ENCODE measurements at places on chromosomes 7 and 10.
A peak's percentile ranks its signal among the peaks of the same experiment; 100 is the strongest.

DNA sequence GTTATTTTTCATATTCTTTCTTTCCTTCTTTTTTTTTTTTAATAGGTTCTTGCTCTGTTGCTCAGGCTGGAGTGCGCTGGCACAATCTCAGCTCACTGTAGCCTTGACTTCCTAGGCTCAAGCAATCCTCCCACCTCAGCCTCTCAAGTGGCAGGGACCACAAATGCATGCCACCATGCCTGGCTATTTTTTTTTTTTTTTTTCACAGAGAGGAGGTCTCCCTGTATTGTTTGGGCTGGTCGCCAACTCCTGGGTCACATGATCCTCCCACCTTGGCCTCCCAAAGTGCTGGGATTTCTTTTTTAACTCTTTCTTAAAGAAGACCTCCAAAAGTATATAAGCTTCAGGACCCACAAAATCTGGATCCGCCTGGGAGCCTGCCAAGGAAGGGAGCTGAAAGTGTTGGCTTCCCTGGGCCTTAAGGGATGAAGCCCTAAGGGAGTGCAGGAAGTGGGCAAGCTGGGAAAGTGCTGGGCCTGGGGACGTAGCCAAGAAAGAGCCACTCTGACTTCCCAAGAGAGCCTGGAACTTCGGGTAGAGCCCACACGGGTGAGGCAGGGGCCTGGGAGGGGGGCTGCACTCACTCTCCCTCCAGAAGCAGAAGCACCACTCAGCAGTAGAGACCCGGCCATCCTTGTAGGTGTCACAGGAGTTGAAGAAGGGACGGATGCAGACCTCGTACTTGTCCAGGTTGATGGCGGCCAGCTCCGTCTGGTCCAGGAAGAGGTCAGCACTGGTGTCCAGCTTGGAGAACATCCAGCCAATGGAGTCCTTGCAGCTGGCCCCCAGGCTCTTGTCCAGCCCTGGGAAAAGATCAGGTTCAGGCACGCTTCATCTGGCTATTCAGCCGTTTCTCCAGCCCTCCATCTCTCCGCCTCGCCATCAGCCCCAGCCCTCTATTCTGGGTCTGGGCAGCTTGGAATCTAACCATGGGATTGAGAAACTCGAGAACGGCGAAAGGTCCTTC, 21.8 kb downstream of the SPOCK2 start:
- no peak for DNase-seq

GRCh38 chr7:25770235-25770634, 381.8 kb upstream of the NFE2L3 start:
- no peak for DNase-seq

GRCh38 chr7:128356546-128357216, 4.8 kb downstream of the PRRT4 start:
- no peak for DNase-seq

DNA sequence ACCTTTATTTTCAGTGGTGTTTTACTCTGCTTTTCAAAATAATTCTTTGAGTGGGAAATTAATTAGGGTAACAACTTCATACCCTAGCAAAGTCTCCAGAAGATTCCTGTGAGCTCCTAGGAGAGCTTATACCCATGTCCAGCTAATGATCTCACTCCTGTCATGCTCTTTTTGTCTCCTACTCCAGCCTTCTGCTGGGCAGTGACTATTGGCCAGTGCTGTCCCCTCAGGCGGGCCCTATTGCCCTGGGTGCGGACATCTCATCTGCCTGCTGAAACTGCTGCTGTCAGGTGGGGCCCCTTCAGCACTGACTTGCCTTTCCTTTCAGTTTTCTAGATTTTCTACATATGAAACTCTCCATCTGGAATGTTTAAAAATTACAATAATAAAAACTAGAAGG, 80.3 kb downstream of the EBLN1 start:
- DNase-seq = no peak

DNA sequence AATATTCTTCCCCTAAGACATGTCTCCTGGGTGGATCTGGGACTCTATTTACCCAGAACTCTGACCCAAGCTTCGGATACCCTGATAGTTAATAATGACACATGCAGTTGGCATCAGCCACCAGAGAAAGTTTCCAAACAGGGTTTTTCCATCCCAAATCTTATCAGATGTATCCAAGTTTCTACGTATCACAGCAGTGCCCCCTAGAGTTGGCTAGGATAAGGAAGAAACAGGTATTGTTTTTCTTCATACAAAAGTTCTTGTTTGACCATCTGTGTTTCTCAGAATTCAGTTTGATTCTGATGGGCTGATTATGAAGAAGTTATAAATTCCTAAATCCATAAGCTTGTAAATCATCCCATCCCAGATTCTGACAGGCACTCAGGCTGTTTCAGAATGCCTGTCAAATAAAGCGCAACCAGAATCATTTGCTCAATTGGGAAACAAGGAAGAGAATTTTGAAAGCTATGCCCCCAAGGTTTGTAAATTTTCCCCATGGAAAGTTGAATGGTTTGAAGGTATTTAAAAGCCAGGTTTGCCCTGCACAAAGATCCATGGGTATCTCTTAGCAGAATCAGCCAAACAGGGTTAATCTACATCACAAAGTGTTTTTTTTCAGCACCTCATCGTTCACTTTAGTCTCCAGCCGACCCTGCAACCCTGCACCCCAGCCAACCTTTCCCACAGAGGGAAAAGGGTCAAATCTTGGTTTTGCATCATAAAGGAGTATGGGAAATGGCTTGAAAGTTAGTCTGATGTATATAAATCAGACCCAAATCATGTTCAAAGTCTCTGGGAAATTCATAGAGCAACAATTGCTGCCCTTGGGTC, 47.4 kb downstream of the NRAP start:
- no peak for DNase-seq

GRCh38 chr7:105439174-105439893, 50.6 kb upstream of the SRPK2 start:
- DNase-seq = peak; percentile 40

- no peak for DNase-seq
Measured at GRCh38 chr7:66315192-66315591, 110.1 kb downstream of the TPST1 start.

DNA sequence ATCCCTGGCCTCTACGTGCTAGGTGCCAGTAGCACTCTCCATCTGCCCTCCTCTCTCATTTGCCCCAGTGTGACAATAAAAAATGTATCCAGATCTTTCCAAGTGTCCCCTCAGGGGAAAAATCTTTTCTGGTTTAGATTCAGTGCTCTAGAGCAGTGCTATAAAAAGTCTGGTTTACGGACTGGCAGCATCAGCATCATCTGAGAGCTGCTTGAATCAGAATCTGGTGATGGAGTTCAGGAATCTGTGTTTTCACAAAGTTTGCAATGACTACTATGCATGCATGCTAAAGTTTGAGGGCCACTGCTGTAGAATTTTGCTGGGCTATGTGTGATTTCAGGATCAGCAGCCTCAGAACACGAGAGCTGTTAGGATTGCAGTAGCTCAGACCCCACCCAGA, 356.5 kb downstream of the PHF14 start:
- no peak for DNase-seq
